ENCODE measurements at places on chromosomes 11 and 22.

- H3K27ac ChIP-seq = peak overlapping the region; percentile 54
- H3K4me1 ChIP-seq = no peaks in the 10 kb centered on the region
- no peaks in the 10 kb centered on the region for H3K27me3 ChIP-seq
These were observed 46.4 kb upstream of the SHANK2 start for GRCh38 chr11:71298761-71299181.

DNA sequence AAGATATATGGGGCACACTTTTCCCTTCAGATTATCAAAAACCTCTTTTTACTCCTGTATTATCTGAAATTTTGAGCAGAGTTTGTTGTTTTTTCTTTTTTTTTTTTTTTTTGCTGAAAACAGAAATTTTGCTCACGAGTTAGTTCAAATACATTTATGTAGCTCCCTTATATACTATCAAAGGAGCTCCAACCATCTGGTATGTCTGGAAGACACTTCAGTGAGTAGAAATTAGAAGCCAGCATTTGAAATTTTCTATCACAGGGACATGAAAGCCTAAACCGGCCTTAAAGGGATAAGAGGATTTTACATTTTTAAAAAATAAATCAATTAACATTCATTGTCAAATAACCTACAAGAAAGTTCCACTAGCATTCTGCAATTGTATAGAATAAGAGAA lies 73.3 kb downstream of the DDIAS start:
- no peak for DNase-seq
- no peaks in the 10 kb centered on the region for H3K4me1 ChIP-seq
- H3K27ac ChIP-seq = no peak overlapping the region

DNA sequence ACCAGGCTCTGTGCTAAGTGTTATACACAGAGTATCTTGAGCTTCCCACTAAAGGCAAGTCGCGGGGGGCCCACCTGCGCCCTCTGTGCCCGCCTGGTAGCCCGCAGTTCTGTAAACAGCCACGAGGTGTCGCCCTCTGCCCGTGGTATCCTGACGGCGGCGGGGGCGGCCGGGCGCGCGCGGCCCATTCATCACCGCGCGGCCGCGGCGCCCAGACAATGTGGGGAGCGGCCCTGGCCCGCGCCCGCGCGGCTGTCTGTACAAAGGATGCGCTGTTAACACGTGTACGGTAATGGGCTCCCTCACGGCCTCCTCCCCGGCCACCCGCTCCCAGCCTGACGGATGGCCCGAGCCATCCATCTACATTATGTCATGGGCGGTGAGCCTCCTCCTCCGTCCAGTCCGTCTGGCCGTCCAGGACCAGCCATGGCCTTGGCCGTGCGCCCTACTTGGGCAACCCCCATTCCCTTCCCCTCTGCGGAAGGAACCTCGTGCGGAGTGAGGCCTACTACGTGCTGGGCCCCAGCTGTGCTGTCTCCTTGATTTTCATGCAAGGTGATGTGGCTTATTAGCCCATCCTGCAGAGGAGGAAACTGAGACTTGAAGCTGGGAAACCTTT lies 99.4 kb downstream of the MIAT start:
- DNase-seq = peak; percentile 46
- no peak overlapping the region for H3K27ac ChIP-seq

DNA sequence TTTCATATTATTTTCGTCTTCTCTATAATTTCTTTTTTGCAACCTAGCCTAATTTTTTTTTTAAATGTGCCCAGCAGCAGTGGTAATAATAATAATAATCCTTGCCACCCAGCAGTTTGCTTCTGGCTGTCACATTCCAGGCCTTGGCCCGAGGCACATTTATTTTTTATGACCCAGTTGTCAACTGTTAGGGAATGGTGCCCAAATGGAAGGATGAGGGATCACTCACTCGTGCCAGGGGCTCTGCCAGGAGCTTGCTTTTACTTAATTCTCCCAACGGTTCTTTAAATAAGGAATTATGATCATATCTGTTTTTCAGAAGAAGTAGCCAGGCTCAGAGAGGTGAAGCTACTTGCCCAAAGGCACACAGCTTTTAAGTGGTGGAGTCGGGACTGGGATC lies 49.6 kb downstream of the MYO18B start:
- H3K27ac ChIP-seq = no peak overlapping the region
- no peaks in the 10 kb centered on the region for H3K4me1 ChIP-seq
- no peaks in the 10 kb centered on the region for H3K27me3 ChIP-seq
- no peaks in the 10 kb centered on the region for H3K36me3 ChIP-seq
- no peak for DNase-seq

GRCh38 chr22:39739338-39740027 lies 154.1 kb downstream of the ENTHD1 start:
- no peaks in the 10 kb centered on the region for H3K36me3 ChIP-seq
- no peak overlapping the region for H3K27ac ChIP-seq
- H3K4me1 ChIP-seq = no peaks in the 10 kb centered on the region
- H3K27me3 ChIP-seq = no peaks in the 10 kb centered on the region
- no peak overlapping the region for H3K4me3 ChIP-seq
